ENCODE measurements at places on chromosomes 11 and 22.

DNA sequence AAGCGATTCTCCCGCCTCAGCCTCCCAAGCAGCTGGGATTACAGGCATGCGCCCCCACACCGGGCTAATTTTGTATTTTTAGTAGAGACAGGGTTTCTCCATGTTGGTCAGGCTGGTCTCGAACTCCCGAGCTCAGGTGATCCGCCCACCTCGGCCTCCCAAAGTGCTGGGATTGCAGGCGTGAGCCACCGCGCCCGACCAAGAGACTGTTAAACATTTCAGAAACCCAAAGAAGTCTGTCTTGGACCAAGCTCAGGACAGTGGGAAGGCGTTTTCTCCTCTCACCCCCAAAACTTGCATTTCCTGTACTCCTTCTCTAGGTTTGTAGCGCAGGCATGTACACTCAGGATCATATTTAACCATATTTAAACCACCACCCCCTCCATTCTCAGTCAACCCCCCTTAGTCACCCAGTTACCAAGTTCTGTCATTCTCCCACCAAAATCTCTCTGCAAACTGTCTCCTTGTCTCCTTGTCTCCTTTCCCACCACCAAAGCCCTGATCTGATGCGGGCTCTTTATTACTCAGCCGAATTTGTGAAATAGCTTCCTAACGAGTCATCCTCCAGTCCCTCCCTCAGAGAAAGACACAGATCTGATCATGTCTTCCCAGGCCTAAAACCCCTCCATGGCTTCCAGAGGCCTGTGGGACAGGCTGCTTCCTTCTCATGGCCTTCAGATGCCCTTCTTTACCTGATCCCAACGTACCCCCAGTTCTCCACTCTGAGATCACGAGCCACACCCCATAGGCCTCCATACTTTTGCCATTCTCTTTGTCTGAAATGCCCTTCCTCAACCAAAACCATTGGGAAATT, 29.0 kb upstream of the CREB3L1 start:
- DNase-seq: no peak

GRCh38 chr11:131762346-131763110, 392.1 kb downstream of the NTM start:
- no peak for DNase-seq

- DNase-seq: no peak
These were observed 51.7 kb downstream of the BARX2 start for GRCh38 chr11:129427376-129427775.

DNA sequence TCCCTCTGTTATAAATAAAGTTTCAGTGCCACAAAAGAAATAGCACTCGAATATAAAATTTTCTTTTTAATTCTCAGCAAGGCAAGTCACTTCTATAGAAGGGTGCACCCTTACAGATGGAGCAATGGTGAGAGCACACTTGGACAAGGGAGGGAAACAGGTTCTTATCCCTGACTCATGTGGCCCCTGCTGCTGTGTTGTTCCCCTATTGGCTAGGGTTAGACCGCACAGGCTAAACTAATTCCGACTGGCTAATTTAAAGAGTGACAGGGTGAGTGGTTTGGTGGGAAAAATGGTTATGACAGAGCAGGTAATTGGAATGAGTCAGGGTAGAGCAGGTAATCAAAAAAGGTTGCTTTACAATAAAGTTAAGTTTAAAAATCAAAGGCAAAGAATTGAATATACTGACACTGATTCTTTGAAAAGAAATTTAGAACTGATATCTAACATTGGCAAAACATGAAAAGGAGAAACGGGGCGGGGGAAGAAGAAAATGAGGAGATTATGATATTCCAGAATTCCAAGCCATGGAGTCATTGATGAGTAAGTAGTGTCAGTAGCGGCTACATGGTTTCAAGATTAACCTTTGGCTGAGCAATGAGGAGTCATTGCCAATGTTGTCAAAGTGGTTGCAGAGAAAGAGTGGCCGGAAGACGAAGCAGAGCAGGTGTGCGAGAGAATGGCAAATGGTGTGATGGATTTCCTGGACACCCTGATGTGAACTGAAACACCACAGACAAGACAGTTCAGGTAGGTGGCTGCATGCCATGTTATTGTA, 48.4 kb upstream of the MRGPRX1 start:
- no peak for DNase-seq

DNA sequence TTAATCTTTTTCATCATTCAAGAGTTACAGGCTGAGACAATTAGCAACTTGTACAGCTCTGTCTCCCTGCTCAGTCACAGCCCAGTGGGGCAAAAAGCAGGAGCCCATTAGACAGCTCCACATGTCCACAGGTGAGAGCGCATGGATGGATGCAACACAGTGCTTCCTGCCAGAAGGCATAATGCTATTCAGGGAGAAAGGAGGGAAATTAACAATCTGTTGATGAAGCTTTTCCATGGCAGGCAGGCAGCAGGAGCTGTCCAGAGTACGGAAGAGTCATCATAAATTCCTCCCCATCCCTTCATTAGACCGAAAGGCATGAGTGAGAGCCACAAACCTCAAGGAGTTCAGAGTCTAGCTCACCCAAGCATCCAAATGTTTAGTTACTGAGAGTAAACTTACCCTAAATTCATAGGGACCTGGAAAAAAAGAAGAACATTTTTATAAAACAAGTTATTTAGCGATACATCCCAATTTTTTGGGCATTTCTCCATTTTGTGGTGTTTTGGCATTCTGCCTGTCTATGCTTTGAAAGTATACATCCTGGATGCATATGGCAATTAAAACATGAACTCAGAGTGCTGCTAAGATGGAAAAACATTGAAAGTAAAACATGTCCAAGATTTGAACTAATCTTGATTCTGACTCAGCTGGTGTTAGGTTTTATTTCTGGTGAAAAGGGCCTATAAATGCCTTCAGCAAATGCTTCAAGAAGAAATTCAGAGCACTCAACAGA, 428.1 kb downstream of the OPCML start:
- DNase-seq: no peak

DNA sequence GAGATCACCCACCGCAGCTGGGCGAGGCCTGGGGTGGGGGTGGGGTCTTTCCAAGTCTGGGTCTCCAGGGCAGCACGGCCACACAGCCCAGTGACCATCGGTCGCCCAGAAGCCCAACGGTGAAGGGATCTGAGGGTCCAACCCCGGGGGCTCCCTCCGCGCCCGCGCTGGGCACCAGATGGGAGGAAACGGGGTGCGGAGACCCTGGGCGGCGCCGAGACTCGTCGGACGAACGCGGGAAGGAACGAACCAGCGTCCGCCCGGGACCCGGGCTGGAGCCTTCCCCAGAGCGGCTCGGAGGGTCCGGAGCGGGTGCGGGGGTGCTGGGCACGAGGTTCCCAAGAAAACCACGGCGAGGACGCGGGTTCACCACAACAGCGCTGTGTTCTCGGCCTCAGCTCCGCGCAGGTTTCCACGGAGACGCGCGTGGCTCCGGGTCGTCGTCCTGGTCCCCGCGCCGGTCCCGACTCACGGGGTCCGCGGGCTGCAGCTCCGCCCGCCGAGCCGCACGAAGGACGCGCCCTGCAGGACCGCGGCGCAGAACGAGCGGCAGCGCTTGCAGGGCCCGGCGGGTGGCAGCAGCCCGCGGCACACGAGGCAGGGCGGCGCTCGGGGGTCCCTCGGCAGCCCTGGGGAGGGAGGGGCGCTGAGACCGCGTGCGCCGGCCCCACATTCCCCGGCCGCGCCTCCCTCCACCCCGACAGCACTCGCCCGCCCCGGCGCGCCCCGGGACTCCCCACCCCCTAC, 2.3 kb upstream of the IL17REL start:
- DNase-seq: no peak

- no peak for DNase-seq
These were observed 76.0 kb upstream of the GALNT18 start for GRCh38 chr11:11697796-11698195.

DNA sequence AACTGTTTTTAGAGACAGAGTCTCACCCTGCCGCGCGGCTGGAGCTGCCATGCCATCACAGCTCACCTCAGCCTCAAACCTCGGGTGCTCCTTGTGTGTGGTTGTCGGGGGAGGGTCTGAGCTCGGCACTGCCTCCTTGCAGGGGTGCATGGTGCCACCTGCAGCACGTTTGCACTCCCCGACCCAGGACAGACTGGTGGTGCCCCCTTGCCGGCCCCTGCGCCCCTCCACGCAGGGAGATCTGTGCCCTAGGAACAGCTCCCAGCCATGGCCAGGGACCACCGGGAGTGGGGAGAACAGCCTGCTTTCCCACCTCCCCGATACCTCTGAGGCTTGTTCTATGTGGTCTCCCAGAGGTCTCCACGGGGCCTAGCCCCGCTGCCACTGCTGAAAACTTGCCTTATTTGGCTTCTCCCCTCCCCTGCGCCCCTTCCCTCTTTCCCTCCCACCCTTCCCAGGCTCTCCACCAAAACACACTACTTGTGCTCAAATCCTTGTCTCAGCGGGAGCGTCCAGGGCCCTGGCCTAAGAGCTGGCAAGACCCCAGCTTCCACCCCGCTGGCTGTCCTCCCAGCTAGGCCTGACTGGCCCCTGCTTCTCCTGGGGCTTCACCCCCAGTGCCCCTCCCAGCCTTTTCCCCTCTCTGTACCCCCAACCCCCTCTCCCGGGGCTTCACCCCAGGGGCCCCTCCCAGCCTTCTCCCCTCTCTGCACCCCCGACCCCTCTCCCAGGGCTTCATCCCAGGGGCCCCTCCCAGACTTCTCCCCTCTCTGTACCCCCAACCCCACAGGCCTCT, 13.4 kb upstream of the TPCN2 start:
- no peak for DNase-seq
